GM13977 (cell line): ENCODE measurements at places on chromosomes 12 and 14.
A peak's percentile ranks its signal among the peaks of the same experiment; 100 is the strongest.

DNA sequence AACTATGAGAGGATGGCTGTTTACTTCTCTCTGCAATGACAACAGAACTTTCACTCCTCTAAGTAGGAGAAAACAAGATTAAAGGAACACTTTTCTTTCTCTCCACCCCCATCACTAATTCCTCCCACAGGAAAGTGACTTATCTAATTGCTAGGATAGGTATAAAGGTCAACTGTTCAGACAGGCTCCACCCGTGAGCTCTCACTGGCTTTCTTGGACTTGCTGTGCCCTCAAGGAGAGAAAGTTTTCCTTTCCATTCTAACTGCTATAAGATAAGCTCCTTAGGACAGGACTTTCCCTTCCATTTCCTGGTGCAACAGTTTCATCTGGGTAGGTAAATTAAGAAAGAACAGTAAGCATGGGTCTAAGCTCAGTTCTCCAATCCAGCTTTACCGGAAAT lies 4.8 kb downstream of the SLC41A2 start:
- no peak for DNase-seq

GRCh38 chr14:89427426-89428172 lies 10.6 kb upstream of the FOXN3 start:
- no peak for DNase-seq

DNA sequence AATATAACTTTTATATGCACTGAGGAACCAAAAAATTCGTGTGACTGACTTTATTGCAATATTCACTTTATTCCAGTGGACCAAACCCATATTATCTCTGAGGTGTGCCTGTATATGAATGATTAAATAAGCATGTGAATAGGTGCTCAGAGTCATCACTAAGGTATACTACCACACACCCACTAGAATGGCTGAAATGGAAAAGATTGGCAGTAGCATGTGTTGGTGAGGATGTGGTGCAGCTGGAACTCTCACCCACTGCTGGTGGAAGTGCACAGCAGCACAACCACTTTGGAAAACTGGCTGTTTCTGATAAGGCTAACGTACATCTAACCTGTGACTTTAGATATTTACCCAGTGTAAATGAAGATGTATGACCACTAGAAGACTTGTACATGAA lies 36.8 kb downstream of the GOLGA5 start:
- no peak for DNase-seq

- DNase-seq: no peak
Observed at GRCh38 chr14:90511795-90512328, 115.0 kb downstream of the CALM1 start.

GRCh38 chr12:18470251-18470650 lies 208.9 kb downstream of the PIK3C2G start:
- no peak for DNase-seq

GRCh38 chr12:93201990-93202389 lies 175.7 kb upstream of the NUDT4 start:
- no peak for DNase-seq

- DNase-seq: no peak
Observed at GRCh38 chr14:33165144-33165925, 226.7 kb downstream of the NPAS3 start.

GRCh38 chr12:121132601-121133481 lies at the start of gene P2RX7:
P2RX7 (plus strand) TSS chr12:121132876; CDS start chr12:121132971, 95 bp downstream.
- peak; percentile 42 for DNase-seq

DNA sequence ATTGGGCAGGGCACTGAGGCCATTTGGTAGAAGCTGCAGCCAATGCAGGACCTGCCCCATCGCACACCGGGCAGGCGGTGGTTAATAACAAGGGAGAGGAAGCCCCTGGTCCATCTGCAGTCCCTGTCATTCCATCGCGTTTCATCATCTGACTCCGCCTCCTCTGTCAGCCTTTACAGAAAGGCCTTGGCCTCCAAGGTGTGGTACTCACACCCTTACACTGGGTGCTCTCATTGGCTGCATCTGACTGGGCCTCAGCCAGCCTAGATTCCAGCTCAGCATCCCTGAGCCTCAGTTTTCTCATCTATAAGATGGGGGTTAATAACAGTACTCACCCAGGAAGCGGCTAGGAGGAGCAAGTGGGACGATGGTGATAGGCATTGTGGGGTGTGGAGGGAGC lies 14.7 kb upstream of the HHIPL1 start:
- no peak for DNase-seq

DNA sequence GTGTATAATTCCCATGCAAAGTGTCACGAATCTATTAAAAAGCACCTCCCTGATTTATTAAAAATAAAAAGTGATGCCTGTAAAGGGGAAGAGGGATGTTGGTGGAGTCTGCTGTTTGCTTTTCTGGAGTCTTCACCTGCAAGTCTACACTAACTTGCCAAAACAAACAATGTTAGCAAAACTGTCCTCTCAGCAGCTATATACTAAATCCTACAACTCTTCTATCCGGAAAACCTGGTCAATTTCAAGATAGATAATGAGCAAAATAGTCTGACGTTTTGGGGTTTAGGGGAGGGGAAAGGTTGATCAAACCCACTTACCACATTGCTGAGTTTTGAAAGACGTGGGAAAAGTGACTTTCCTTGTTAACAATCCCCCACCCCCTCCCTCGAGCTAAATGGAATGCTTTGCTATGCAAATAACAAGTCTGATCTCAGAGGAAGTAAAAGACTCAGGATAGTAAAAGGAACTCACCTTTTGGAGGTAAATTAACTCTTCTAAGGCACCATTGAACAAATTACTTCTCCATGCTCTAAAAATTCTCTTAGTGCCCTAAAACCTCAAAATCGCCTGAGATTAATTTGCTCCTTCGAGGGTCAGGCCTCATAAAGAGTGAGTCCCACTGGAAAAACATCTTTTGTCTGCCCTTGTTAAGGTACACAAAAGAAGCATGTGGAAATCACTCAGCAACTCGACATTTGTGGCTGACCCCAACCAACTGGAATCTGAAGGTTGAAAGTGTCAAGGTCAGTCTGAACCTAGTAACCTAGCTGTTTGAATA lies 13.5 kb downstream of the BMP4 start:
- no peak for DNase-seq

DNA sequence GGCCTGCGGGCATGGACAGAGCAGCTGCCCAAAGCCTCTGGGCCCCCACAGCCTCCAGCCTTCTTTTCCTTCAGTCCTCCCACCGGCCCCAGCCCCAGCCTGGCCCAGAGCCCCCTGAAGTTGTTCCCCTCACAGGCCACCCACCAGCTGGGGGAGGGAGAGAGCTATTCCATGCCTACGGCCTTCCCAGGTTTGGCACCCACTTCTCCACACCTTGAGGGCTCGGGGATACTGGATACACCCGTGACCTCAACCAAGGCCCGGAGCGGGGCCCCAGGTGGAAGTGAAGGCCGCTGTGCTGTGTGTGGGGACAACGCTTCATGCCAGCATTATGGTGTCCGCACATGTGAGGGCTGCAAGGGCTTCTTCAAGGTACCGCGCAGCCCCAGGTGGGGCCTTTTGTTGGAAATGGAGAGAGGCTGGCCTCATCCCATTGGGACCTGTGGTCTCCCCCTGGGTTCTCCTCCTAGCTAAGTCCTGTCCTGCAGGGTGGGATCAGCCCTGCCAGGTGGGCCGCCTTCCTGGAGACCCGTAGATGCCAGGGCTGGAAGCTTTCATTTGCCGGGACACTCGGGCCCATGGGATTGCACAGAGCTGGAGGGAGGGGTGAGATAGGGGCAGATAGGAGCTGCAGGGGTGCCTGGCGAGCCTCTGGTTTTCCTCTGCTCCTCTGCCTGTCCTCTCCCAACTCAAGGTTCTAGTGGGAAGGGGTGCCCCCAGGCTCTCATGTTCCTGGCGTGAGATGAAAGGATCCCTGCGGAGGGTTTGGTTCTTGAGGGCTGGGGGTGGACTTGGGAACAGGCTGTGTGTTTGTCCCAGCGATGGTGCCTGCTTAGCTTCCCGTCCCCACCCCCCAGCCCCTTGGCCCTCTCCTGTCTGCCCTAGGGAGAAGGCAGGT lies 3.8 kb downstream of the NR4A1 start:
- no peak for DNase-seq

GRCh38 chr12:106757623-106758348 lies 16.7 kb upstream of the RIC8B start:
- DNase-seq: no peak

DNA sequence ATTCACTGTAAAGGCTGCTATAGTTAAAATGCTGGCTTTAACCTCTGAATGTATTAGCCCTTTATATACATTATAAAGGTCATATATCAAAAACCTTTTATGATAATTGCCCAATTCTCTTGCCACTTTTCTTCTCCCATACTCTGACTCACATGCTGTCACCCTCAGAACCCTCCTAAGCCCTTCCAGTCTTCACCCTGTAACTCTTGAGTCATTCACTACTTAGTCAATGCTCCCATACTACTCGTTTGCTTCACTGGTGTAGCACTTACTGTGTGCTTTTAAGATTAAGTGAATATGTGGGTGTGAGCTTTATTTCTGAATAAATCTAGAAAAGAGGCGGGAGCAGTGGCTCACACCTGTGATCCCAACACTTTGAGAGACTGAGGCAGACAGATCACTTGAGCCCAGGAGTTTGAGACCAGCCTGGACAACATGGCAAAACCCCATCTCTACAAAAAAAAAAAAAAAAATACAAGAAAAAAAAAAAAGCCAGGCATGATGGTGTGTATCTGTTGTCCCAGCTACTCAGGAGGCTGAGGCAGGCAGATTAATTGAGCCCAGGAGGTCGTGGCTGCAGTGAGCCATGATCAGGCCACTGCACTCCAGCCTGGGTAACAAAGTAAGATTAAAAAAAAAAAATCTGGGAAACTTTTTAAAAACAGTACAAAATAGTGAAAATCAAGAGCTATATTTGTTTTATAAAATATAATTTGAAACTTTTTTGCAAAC lies 37.6 kb downstream of the SPATA7 start:
- no peak for DNase-seq

- DNase-seq: peak; percentile 85
Observed at GRCh38 chr12:125330645-125331341, 265.6 kb downstream of the AACS start.

- DNase-seq: no peak
Observed at GRCh38 chr12:115213538-115214016, 529.6 kb upstream of the TBX3 start.

DNA sequence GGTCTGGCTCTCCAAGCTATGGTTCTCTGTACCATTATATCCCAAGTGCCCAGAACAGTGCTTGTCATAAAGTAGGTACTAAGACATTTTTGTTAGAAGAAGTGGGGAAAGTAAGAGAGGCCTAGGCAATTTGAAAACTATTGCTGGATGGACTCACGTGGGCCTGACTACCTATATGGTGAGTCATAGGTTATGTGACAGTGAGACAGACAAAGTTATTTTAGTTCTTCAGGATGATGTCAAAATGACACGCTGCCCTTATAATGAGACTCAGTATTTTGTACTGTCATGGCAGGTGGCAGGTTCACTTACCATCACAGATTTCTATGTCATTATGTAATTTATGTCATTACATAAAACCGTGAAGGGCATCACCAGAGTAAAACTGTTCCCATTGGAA lies 53.1 kb downstream of the PARP11 start:
- DNase-seq: no peak

DNA sequence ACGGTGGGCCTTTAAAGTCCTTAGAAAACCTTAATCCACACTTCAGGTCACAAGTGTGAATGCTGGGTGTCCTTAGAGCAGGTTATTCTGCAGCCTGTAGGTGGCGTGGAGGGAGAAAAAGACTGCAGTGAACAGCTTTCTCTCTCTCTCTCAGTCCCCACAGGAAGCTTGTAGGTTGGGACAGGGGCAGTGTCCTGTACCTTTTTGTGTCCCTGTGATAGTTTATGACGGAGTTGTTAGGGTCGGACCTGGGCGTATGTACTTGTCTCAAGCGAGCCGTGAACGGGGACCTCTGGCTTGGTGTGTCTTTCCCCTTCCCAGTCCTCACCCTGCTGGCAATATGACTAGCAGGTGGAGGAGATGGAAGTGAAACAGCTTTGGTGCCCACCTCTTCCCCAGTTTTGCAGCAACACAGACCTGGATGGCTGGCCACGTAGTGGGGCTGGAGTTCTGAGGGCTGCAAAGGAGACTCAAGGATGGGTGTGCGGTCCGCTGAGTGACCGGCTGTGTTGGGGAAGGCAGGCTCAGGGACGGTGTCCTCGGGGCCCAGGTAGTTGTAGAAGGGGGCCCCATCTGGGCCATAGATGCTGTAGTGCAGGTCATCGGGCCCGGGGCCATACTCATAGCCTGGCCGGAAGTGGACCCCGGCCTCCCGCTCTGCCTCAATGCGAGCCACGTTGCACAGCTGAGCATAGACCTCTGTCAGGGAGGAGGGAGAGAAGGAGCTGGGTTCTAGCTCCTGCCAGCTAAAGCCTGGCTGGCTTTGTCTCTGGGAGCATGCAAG lies 8.9 kb downstream of the ISCA2 start:
- peak; percentile 57 for DNase-seq

GRCh38 chr14:53670701-53671100 lies 285.9 kb downstream of the BMP4 start:
- no peak for DNase-seq
